ENCODE measurements at places on chromosomes 1 and 21. TPM values are rescaled to one million over a fixed set of nuclear protein-coding genes. Genes with fewer than 3 reads are reported as not detected.

DNA sequence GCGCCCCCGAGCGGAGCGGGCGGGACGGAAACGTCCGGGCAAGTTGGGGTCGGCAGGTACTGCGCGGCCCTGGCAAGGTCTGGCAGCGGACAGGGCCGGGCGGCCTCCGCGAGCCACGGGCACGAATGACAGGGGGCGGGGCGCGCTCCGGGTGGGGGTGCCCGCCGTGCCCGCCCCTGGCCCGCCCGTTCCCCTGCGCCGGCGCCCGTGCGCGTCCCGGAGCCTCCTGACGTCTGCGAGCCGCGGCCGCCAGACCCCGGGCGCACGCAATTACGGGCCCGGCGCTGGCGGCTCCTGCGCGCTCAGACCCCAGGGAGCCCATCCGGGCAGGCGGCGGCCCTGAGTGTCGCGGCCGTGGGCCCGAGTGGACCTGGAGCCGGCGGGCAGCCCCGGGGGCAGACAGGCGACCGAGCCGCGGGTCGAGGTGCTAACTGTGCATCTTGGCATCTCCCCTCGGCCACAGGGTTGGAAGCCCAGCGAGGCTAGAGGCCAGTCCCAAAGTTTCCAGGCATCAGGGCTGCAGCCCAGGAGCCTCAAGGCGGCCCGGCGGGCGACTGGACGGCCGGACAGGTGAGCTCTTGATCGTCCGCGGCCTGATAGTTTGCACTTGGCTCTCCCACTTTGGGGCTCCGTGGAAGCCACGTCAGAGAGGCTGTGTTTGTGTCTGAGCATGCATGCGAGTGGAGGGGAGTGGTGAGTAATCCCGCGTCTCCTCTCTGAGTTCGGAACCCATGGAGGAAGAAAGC is 918 bp downstream of the MIB2 start:
- DNase-seq: no peak

DNA sequence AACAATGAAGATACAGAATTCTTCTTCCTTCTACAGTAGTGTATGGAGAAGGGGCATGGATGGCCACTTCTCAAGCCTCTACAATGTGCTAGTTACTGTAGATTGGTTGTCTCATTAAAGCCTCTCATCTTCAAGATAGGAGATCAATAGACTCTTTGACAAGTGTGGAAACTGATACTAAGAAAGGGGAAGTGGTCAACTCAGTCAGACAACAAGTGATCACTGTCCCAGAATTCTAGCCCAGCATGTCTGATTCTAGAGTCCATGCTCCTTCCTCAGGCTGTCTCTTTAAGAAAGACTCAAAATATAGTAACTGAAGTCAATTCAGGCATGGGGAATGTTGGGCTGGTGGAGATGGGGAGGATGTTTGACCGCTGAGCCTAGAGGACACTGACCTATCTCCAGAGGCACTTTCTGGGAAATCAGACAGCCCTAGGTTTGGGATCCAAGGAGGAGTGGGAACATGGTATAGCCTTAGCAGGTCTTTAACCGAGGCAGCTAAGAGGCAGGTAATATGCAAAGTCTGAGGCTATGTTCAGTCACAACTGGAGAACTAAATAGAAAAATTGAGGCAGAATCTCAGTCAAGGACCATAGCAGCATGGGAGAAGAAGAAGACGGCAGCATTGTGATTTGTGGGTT is 39.3 kb upstream of the EYA3 start:
- DNase-seq: no peak

- DNase-seq: no peak
Measured at GRCh38 chr1:109718495-109718894, 6.4 kb downstream of the GSTM5 start.

DNA sequence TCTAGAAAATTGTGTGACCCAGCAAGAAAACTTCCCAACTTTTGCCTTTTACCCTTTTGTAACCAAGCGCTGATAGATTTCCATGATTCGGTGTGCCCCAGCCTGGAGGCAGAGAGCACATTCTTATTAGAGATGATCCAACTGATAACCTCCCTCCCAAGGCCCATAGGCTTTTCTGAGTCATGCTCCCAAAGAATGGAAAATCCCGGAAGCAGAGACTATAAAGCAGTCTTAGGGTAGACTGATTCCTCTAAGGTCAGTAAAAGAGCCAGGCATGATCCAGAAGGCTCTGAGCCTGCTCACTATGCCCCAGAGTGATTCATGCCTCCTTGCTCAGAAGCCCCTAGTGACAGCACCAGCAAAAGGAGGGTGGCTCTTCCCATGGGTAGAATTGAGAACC is 4.3 kb downstream of the CAMK1G start:
- no peak for DNase-seq

GRCh38 chr1:180291004-180291403 is 60.9 kb downstream of the LHX4 start:
- DNase-seq: no peak

GRCh38 chr1:38217316-38217715 is 170.7 kb upstream of the POU3F1 start:
- no peak for DNase-seq

- no peak for DNase-seq
Measured at GRCh38 chr1:220243947-220244346, 28.3 kb downstream of the RAB3GAP2 start.

GRCh38 chr1:185680453-185680852 is 53.7 kb upstream of the HMCN1 start:
- DNase-seq: no peak

DNA sequence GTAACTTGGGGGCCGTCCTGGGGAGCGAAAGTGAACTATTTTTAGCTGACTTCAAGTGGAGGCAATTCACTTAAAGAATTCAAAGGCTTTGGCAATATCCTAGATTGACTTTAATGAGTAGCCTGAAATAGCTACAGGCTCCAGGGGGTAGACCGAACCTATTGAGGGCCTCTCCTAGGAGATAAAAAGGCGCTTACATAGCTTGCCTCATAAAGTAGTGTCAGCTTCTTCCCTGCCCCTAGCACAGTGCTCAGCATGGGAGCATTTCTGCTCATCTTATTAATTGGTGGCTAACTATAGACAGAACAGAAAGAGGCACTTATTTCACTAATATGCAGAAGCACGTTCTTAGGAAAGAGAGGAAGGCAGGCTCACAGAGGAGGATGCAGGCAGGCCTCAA is 12.3 kb upstream of the CTNNBIP1 start:
- no peak for DNase-seq

GRCh38 chr21:15774590-15774989 is 44.8 kb downstream of the USP25 start:
- no peak for DNase-seq

GRCh38 chr1:219322766-219323165 is 149.1 kb downstream of the LYPLAL1 start:
- no peak for DNase-seq

DNA sequence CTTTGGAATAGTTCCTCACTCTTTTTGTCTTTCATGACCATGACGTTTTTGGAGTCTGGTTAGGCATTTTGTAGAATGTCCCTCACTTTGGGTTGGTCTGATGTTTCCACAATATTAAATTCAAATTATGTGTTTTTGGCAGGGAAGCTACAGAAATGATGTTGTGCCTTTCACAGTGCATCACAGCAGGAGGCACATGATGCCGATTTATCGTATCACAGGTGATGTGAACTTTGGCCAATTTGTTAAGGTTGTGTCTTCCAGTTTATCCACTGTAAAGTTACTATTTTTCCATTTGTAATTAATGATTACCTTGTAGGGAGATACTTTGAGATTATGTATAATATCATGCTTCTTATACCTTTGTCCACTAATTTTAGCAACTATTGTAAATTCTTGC is 114.3 kb downstream of the FGGY start:
- DNase-seq: no peak

GRCh38 chr1:153841463-153841994 is 66.3 kb downstream of the SLC27A3 start:
- no peak for DNase-seq

DNA sequence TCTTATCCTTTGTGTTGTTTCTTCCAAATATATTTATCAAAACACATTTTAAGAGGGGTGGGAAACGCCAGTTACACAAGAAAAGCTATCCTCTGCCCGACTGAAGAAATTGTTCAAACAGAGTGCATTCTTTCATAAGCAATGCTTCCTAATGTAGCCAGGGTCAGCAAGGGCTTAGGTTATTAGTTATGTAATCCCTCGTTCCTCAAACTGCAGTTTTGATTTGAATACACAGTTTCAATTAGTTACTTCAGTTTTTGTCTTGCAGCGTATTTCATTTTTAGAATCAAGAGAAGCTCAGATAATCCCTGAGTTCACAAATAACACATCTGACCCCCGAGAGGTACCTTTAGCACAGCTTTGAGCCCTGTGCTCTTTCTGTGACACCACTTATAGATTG is 141.7 kb upstream of the NRIP1 start:
- DNase-seq: no peak

GRCh38 chr1:201217146-201217545 is 26.5 kb downstream of the IGFN1 start:
- DNase-seq: no peak

- DNase-seq: no peak
Measured at GRCh38 chr21:14825514-14825974, 239.3 kb downstream of the NRIP1 start.

- no peak for DNase-seq
Measured at GRCh38 chr1:60367532-60367931, 294.0 kb upstream of the C1orf87 start.

DNA sequence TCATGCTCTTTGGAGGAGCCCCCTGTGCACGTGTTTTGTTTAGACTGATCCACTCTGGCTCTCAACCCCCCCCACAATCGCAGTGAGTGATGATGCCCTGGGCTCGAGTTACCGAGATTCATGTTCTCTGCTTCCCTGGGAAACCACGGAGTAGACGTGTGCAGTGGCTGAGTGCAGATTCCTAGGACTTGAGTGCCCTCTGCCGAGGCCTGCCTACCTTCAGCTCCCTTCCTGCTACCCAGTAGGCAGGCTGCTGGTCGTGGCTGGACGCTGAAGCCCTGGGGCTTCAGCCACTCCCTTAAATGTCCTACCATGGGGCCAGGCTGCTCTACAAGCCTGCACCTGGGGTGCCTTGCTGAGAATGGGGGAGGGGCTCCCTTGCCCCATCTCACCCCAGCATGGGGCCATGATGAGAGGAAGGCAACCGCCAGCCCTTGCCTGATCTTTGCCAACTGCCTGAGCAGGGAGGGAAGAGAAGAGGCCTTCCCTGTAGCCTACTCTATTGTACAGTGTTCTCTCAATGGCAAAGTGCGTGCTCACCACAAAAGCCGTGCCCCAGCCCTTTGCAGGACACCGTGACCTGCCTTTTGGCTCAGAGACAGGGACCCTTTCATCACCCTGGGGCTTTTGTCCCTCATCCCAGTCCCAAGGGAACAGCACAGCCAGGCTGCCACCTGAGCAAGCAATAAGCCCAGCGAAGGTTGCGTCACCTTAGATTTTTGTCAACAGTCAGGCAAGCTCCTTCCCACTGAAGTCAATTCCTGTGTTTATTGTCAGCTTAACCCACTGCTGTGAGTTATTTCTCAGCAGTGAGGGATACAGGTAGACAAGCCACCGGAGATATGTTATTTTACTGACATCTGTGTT is 4.1 kb upstream of the GRIK3 start:
- no peak for DNase-seq

GRCh38 chr1:2822621-2823145 is 21.2 kb upstream of the TTC34 start:
- no peak for DNase-seq

DNA sequence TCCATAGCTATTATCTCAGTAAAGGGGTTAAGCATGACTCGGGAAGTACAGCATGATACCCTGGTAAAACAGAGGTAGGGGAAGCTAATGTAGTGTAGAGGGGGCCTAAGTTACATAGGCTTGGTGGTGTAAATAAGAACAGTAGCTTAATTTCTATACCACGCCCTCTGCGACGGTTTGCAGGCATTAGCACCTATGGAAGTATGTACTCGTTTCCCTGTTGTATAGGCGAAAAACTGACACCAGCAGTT is 470 bp upstream of the NAXE start:
- no peak for DNase-seq

DNA sequence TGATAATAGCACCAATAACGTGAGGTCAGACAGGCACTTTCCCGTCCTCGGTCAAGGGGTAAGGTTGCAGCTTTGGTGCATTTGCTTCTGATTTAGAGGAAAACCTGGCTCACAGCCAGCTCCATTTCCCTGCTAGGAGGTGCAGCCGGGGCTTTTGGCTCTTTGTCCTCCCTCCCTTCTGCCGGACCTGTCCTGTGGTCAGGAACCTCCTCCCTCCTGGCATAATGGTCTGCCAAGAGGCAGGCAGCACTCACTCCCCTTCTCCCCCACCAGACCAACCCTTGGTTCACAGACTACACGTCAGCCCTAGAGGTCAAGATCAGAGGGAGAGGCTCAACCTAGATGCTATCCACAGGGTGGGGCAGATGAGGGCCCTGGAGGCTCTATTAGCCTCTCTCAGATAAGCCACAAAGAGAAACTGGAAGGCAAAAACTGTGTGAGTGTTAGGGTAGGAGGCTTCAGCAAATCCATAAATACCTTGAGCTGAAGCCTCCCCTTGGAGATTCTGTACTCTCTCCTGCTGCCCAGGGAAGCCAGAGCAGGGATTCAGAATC is 64.8 kb downstream of the PLXNA2 start:
- DNase-seq: no peak

DNA sequence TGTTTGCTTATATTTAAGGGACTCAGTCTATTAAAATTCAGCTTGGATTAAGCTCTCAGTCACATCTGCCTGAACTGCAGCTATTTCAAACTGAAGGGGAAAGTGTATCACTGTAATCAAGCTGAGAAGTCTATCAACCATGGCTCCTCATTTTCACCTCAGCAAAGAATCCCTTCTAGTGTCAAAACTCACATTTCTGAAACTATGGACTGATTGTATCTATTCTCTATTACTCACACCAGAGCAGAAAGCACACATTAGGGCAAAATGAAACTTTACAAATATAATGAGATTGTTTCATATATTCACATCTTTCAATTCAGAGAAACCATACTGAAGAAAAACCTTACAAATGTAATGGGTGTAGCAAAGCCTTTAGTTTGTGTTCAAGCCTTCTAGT is 14.6 kb upstream of the C1orf146 start:
- DNase-seq: no peak

GRCh38 chr21:45523411-45524101 is 18.7 kb downstream of the SLC19A1 start:
- DNase-seq: no peak

The CCDC30 gene
- polyA plus RNA-seq: 5.8 TPM

The PDC gene
- polyA plus RNA-seq: 0.27 TPM

The TMEM125 gene
- polyA plus RNA-seq: 12.7 TPM

The OR2L13 gene
- not detected for polyA plus RNA-seq

The CD1E gene
- polyA plus RNA-seq: not detected

The ARV1 gene
- 26.7 TPM for polyA plus RNA-seq

The LRRC8D gene
- polyA plus RNA-seq: 40.5 TPM

The C8A gene
- polyA plus RNA-seq: not detected

The HSD3B2 gene
- 1.6 TPM for polyA plus RNA-seq

The SHE gene
- polyA plus RNA-seq: 11.3 TPM

Data from left renal pelvis (tissue), 4 donors.